Osteoblast (primary cell): ENCODE measurements at places on chromosomes 7 and 10. TPM values are rescaled to one million over a fixed set of nuclear protein-coding genes. Genes with fewer than 3 reads are reported as not detected.

Gene NPSR1
- total RNA-seq = not detected in 2 replicates

Gene PSAP
- 1,248 and 1,391 TPM in 2 replicates for total RNA-seq

Gene RPS24
- total RNA-seq = 1,685 and 1,757 TPM in 2 replicates

Gene OGA
- total RNA-seq = 115 and 121 TPM in 2 replicates

Gene ABI1
- 71.7 and 76.9 TPM in 2 replicates for total RNA-seq

Gene HECW1
- 2.9 and 6.5 TPM in 2 replicates for total RNA-seq

Gene PFKFB3
- total RNA-seq = 7.1 and 19.2 TPM in 2 replicates

Gene LRRN3
- total RNA-seq = 2.2 and 2.4 TPM in 2 replicates

Gene VAX1
- total RNA-seq = not detected in 2 replicates

Gene DPP6
- total RNA-seq = not detected in 2 replicates

Gene ZNF467
- not detected in 2 replicates for total RNA-seq

Gene CRYGN
- total RNA-seq = 0.59 and 0.72 TPM in 2 replicates

Gene MYH16
- total RNA-seq = under 0.01 TPM in 1 of 2 replicates, not detected in the other

Gene POLR3A
- total RNA-seq = 11.9 and 16.2 TPM in 2 replicates

Gene KNDC1
- under 0.01 TPM in 1 of 2 replicates, not detected in the other for total RNA-seq

Gene ARMC3
- total RNA-seq = under 0.01 TPM in 1 of 2 replicates, not detected in the other

Gene MAP3K8
- 10.3 and 14.5 TPM in 2 replicates for total RNA-seq

Gene ARMC10
- total RNA-seq = 34.4 and 45.1 TPM in 2 replicates

Gene CFAP70
- 1.1 and 1.2 TPM in 2 replicates for total RNA-seq

Gene NKX6-2
- total RNA-seq = not detected in 2 replicates

Gene CALU
- total RNA-seq = 673 and 708 TPM in 2 replicates

Gene CALML5
- total RNA-seq = not detected in 2 replicates

Gene DNAJC2
- total RNA-seq = 15.9 and 19.2 TPM in 2 replicates

Gene RBP3
- total RNA-seq = not detected in 2 replicates

Gene ANKRD22
- under 0.01 TPM in 2 replicates for total RNA-seq

Gene AKR1C1
- total RNA-seq = 108 and 140 TPM in 2 replicates

Gene DGKI
- total RNA-seq = 19.2 and 23.3 TPM in 2 replicates

Gene GHRHR
- not detected in 2 replicates for total RNA-seq

Gene ARHGAP22
- 45.6 and 50.1 TPM in 2 replicates for total RNA-seq

Gene FKBP6
- total RNA-seq = not detected in 2 replicates

Gene CFAP69
- total RNA-seq = 5.4 and 8.8 TPM in 2 replicates

Gene TAS2R5
- 0.72 and 1.8 TPM in 2 replicates for total RNA-seq

Gene CYP2C8
- total RNA-seq = under 0.01 and 0.29 TPM in 2 replicates

Gene UCMA
- total RNA-seq = not detected in 2 replicates

Gene SORCS1
- total RNA-seq = not detected in 2 replicates

Gene EBF3
- 31.8 and 35.4 TPM in 2 replicates for total RNA-seq

Gene SKIDA1
- total RNA-seq = 0.29 and 0.36 TPM in 2 replicates

Gene SPDYE3
- under 0.01 TPM in 1 of 2 replicates, not detected in the other for total RNA-seq

Gene GPC2
- total RNA-seq = 1.4 and 1.8 TPM in 2 replicates

Gene NOS3
- not detected in 2 replicates for total RNA-seq

Gene SNCG
- 0.36 and 2.4 TPM in 2 replicates for total RNA-seq

Gene SOSTDC1
- under 0.01 TPM in 1 of 2 replicates, not detected in the other for total RNA-seq

Gene NEBL
- under 0.01 and 0.29 TPM in 2 replicates for total RNA-seq

Gene NKX2-3
- not detected in 2 replicates for total RNA-seq

Gene ADIRF
- total RNA-seq = 11.9 and 18.3 TPM in 2 replicates

Gene TLX1
- total RNA-seq = not detected in 2 replicates

Gene RASSF4
- 2.9 and 4.0 TPM in 2 replicates for total RNA-seq
